ENCODE measurements at places on chromosomes 13 and 19. TPM values are rescaled to one million over a fixed set of nuclear protein-coding genes. Genes with fewer than 3 reads are reported as not detected.

GRCh38 chr13:72693832-72694231 lies 33.6 kb downstream of the MZT1 start:
- no peak for DNase-seq

Gene CPT1C
- total RNA-seq: 3.1 TPM

DNA sequence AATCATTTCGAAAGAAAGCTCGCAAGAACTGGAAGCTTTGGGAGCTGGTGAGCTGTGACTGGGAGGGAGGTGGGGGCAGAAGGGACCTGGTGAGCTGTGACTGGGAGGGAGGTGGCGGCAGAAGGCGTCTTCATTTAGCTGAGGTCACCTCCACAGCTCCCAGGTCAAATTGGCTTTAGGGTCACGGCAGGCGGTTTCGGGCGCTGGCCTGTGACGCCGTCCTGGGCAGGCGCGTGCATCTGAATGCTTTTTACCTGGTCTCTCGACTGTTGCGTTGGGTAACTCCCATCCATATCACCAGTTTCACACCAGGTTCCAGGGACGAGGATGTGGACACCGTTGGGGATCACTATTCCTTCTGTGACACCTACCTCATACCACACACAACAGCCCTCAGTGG lies 29.2 kb downstream of the C2CD4C start:
- no peak for DNase-seq

Gene TPGS1
- 10.5 TPM for total RNA-seq
